MM.1S (cell line): ENCODE measurements at places on chromosomes 1 and 21.

DNA sequence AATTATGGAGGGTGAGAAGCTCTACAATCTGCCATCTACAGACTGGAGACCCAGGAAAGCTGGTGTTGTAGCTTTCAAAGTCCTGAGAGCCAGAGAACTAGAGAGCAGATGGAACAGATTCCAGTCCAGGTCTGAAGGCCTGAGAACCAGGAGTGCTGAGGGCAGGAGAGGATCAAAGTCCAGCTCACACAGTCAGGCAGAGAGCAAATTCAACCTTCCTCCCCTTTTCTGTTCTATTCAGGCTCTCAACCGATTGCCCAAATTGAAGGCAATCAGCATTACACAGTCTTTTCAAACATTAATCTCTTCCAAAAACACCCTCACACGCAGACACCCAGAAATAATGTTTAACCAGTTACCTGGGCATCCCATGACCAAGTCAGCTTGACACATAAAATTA, 2.5 kb upstream of the TMPRSS2 start:
- DNase-seq = no peak

GRCh38 chr21:26597031-26597430, 23.9 kb upstream of the CYYR1 start:
- DNase-seq = no peak

GRCh38 chr1:101859941-101860340, 136.8 kb downstream of the OLFM3 start:
- no peak for DNase-seq

DNA sequence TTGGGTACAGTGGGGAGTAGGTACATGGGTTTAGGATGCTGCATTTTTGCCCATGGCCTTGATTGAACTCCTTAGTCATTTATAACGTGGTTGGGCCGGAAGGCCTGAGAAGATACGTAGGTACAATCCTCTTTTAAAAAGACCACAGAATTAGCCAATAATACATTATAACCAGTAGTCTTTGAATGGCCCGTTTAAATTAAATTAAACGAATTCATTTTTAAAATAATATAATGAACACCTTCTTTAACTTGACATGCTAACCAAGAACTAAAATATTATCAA, 20.1 kb upstream of the ADAR start:
- no peak for DNase-seq

DNA sequence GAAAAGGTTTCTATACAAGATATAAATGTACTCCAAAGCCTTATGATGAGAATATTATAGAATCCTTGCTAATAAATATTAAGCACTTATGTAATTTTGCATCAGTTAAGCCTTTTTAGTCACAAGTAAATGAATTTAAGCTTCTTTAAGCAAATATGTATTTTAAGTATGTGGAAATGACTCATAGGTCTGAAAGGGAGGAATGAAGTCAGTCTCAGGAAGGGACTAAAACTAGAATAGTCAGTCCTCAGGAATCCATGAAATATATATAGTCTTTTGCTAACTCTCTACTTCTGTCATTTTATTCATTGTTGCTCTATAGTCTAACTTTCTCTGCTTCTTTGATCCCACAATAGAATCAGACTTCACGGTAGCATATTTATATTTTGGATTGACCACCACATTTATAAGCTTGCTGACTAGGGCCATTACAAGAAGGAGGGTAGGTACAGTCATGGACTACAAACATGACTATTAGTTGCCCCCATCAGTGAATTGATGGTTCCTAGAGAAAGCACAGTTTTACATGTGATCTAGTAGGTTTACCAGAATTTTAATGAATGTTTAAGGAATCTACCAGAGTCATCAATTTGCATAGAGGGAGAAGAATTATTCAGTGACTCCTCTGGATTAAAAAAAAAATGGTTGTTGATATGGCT, 20.2 kb upstream of the RABGGTB start:
- DNase-seq = no peak

GRCh38 chr21:24658026-24658425, 949.3 kb downstream of the MRPL39 start:
- DNase-seq = no peak

GRCh38 chr21:32064281-32064910, 191.6 kb downstream of the HUNK start:
- no peak for DNase-seq

- no peak for DNase-seq
Measured at GRCh38 chr1:3514404-3514803, 59.9 kb downstream of the ARHGEF16 start.

DNA sequence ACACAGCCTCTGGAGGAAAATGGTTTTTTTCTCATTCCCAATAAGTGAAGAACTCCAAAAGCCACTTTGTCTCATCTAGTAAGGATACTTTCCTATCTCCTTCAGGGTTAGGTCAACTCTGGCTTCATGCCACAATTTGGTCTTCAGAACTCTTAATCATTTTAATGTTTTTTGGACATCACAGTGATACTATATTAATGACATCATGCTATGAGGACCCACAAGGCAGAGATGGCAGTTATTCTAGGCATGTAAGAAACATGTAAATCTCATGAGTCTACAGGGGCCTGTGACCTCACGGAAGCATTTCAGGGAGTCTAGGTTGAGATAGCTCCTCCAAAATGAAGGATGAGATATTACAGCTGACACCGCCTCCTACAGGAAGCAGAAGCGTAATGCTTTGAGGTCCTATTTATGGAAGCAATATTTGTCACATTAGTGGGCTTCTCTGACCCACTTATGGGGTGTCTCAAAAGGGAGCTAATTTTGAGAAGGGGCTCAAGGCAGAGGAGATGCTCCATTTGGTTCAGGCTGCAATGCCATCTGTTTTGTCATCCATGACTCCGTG, 5.0 kb upstream of the GPR137B start:
- no peak for DNase-seq
